ENCODE measurements at places on chromosomes 7 and 10.

- DNase-seq = no peak
Observed at GRCh38 chr10:100828738-100829096, 83.3 kb downstream of the PAX2 start.

DNA sequence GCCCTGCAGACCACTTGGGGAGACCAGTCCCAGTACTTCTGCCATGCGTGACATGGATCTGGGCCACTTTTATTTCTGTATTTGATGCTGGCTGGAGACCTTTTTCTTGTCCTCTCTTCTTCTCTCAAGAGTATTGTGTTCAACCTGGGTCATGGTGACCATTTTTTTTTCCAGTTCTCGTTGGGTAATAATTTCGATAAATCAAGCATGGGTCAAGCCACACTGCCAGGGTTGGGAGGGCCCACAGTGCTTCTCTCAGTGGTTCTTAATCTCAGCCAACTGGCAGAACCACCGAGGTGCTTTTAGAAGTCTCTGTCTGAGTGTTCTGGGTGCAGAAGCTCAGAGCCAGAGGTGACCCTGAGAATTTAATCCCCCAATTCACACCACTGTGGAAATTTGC lies 269.9 kb downstream of the SEC23IP start:
- no peak for DNase-seq

- no peak for DNase-seq
Observed at GRCh38 chr7:134548877-134549276, at the start of gene AKR1B15. TSS of gene AKR1B15 (plus strand) at chr7:134549110. CDS start at chr7:134564620, 15,510 bp downstream.

DNA sequence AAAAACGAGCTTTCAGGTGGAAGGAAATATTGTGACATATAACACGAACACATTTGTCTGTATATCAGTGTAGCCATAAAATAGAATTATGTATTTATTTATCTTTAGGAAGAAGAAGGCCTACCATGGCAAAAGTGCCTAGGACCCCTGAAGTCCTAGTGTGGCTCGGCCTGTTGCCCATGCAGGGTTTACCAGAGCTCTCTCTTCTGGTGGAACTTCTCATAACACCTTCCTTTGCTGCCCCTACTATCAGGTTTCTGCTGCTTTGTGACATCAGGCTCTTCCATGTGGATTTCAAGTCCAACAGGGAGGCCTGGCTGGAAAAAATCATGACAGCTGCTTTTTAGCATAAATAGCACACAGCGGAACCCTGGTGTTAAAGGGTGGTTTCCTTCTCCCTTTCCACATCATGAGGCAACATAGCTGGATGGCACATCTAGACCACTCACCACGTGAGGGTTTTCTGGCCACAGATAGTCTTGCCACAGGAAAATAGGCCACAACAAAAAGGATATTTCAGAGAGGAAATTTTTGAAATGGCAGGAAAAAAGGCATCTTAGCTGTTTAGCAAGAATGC lies 44.8 kb upstream of the ADO start:
- no peak for DNase-seq

- DNase-seq = no peak
Observed at GRCh38 chr10:30788307-30788706, 158.8 kb upstream of the LYZL2 start.

GRCh38 chr7:135980012-135980551 lies 2.9 kb upstream of the MTPN start:
- peak; percentile 90 for DNase-seq

GRCh38 chr10:51875610-51876009 lies 176.2 kb upstream of the CSTF2T start:
- DNase-seq = no peak

- no peak for DNase-seq
Observed at GRCh38 chr10:89894051-89894450, 192.7 kb downstream of the KIF20B start.

GRCh38 chr10:4848356-4849041 lies 22.5 kb downstream of the AKR1E2 start:
- DNase-seq = no peak

DNA sequence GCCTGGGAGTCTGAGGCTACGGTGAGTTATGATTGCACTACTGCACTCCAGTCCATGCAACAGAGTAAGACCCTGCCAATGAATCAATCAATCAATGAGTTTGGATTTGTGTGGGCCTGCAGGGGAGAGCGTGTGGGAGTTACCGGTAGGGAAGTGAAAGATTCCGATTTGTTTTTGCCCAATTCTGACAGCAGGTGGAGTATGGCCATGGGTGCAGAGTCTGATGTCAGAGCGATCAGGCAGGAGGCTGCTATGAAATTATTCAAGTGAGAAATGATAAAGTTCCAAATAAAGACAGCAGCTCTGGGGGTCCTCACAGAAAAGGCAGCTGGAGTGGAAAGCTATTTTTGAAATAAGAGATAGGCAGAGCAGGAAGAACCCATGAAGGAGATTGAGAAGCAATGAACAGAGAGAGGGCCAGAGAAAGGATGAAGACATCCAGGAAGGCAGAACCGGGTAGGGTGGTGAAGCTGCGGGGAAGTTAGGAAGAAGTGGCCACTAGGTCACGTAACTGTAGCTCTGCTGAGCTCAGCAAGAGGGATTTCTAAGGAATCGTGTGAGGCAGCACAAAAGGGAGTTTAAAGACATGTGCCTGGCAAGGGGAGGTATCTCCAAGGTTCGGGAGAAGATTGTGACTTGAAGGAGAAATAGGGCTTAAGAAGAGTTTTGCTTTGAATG lies 93.7 kb upstream of the NMT2 start:
- peak; percentile 31 for DNase-seq

DNA sequence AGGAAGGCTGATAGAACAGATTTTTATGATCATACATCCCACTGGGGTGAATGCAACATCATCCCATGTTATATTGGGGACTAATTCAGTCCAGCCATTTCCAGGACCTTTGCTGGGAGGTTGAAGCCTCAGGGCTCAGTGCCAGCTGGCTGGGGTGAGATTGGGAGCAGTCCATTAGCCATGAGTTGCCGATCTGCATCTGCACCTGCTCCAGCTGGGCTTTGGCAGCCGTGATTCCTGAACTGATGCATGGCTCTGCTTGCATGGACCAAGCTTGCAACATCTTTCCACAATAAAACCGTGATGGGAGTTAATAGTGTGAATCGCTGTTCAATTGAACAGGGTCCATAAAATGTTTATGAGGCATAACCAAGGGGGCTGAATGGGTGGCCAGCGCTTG lies 346.9 kb downstream of the TYW1 start:
- DNase-seq = no peak

DNA sequence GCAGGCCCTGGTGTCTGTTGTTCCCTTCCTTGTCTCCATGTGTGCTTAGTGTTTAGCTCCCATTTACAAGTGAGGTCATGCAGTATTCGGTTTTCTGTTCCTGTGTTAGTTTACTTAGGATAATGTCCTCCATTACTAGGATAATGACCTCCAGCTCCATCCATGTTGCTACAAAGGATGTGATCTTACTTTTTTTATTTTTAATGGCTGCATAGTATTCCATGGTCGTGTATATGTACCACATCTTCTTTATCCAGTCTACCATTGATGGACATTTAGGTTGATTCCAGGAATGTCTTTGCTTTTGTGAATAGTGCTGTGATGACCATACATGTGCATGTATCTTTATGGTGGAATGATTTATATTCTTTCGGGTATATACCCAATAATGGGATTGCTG lies 333.4 kb downstream of the EXOC4 start:
- no peak for DNase-seq

- DNase-seq = peak; percentile 4
Observed at GRCh38 chr7:1696671-1697498, 26.8 kb downstream of the ELFN1 start.

- peak; percentile 5 for DNase-seq
Observed at GRCh38 chr7:149689291-149689721, 84.1 kb downstream of the ZNF467 start.

DNA sequence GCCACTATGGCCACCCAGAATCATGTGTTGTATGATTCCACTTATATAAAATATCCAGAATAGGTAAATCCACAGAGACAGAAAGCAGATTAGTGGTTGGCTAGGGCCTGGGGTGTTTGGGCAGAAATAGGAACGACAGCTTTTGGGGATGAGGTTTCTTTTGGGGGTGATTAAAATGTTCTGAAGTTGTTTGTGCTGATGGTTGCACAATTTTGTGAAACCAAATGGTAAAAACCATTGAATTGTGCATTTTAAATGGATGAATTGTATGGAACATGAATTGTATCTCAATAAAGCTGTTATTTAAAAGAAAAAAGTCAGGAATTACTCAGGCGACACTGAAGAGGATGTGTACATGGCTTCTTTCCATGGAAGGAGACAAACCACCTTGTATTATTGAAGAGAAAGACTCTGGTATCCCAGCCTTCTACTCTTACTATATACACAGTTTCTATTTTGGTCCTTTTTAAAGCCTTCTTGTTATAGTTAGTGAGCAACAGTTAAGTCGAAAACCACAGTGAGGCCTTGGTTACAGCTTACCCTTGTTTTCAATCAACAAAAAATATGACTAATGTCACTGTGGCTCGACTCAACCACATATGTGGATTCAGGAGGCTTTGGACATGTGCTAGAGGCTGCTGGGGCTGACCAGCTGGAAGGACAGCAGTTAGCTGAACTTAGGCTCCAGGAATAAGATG lies 57.1 kb upstream of the KMT2E start:
- peak; percentile 83 for DNase-seq

GRCh38 chr7:103524042-103524907 lies 78.3 kb upstream of the SLC26A5 start:
- no peak for DNase-seq

DNA sequence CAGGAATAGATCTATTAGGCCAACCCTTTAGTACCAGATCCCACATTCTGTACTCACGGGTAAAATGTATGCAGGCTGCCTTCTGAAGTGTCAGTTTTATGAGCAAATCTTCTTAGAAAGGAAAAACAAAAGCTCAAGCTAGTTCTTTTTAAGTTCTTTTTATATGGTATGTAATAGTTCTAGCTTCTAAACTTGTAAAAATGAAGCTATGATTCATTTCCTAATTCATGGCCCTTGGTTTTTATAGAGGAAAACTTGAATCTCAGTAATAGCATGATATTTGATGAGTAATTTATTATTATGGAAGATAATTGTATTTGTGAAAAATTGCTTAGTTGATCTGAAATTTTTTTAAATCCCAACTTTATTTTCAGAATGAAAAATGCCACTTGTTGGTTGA lies 54.3 kb downstream of the SLK start:
- no peak for DNase-seq

DNA sequence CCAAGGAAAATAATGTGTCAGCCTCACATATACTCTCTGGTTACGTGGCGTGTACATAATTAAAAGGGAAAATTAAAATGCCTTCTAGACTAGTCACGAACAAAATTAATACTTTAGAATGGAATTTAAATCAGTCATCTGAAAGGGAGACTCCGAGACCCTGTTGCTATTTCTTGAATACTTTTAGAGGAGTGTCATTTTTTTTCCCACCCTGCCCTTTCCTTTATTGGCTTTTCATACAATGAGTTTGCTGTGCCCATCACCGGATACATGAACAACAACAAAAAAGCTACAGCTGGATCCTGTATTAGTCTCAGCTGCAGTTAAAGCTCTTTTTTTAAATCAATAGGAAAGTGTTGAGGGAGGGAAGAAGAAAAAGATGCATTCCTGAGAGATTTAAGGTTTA lies 20.1 kb downstream of the CYTH3 start:
- peak; percentile 57 for DNase-seq

DNA sequence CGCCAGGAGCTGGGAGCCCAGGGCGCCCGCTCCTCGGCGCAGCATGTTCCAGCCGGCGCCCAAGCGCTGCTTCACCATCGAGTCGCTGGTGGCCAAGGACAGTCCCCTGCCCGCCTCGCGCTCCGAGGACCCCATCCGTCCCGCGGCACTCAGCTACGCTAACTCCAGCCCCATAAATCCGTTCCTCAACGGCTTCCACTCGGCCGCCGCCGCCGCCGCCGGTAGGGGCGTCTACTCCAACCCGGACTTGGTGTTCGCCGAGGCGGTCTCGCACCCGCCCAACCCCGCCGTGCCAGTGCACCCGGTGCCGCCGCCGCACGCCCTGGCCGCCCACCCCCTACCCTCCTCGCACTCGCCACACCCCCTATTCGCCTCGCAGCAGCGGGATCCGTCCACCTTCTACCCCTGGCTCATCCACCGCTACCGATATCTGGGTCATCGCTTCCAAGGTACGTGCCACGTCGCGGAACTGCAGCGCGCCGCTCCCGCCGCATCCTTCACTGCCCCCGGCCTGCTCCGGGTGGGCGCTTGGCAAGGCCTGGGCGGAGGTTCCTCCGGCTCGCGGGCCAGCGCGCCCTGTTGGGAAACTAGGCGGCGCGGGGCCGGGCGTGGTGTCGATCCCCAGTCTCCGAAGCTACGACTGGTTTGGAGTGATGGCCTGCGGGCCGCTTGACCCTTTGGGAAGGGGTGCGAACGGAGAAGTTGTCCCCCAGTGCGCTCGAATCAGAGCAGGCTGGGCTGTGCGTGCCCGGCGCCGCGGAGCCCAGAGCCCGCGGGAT lies 868 bp downstream of the EMX2 start:
- peak; percentile 69 for DNase-seq

All from osteoblast (primary cell).